NCI-H226 (cell line): ENCODE measurements at places on chromosomes 16 and 17.

DNA sequence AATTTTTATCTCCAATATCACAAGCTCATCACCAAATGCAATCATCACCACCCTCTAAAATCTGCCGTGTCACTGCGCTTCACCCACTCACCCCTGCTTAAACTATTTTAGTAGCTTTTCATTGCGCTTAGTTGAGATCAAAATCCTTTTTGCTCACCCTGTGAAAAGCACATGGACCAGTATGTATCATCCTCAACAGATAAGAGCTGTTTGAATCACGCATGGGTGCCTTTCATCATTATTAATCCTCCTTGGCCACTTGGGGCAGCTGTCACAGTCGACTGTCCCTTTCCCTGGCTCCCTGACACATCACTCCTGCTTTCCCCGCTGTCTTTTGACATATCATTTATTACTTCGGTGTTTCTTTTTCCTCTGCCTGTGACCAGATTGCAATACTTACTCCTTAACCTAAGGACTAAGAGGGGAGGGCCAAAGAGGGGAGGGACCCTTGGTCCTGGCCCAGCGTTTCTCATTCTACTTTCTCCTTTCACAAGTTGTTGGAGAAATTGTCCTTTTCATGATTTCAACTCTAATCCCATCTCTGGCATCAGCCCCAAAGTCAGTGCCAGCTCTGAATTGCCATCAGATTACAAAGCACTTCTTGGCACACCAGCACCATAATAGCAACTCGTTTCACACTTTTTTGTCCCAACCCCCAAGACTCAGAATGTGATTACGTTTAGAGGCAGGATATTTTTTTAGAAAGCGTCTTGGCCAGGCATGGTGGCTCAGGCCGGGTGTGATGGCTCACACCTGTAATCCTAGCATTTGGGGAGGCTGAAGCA is 8.6 kb upstream of the KDM6B start:
- DNase-seq = no peak

GRCh38 chr17:28788100-28788499 is 44.3 kb downstream of the TRAF4 start:
- no peak for DNase-seq

GRCh38 chr16:77617553-77617952 is 104.8 kb upstream of the NUDT7 start:
- DNase-seq = no peak

GRCh38 chr17:17808706-17809432 is 27.9 kb downstream of the SREBF1 start:
- DNase-seq = no peak

DNA sequence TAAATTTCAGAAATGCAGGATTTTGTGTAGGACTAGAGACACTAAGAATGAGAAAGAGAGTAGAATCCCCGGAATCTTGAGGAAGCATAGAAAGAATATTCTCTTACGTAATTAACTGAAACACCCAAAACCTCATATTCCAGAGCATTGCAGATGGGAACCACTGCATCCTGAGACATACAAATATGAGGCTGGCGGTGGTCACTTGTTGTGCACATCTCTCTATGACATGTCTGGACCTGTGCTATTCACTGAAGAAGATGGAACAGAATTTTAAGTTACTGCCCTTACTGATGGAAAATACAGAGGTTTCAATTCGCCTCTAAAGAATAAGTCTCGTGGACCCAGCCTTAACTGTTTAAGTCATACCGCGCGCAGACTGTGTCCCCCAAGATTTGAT is 806 bp downstream of the RAD51C start:
- no peak for DNase-seq

GRCh38 chr16:12122202-12122601 is 145.7 kb downstream of the SNX29 start:
- no peak for DNase-seq

- peak; percentile 77 for DNase-seq
Measured at GRCh38 chr17:77282524-77283515, 142.1 kb downstream of the SEC14L1 start.

DNA sequence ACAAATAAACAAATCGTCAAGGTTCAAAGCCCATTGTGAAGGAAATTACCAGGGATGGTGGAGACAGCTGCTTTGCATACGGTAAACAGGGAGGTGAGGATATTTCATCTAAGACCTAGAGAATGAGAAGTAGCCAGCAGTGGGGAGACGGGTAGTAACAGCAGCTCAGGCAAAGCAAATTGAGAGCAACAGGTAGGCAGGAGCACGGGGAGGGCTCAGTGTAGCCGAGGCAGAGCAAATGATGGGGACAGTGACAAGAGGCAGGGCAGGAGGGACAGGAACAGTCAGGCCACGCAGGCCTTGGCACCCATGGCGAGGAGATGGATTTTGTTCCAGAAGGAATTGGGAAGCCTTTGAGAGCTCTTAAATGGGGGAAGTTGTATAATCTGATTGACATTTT is 29.0 kb upstream of the SBK1 start:
- no peak for DNase-seq

DNA sequence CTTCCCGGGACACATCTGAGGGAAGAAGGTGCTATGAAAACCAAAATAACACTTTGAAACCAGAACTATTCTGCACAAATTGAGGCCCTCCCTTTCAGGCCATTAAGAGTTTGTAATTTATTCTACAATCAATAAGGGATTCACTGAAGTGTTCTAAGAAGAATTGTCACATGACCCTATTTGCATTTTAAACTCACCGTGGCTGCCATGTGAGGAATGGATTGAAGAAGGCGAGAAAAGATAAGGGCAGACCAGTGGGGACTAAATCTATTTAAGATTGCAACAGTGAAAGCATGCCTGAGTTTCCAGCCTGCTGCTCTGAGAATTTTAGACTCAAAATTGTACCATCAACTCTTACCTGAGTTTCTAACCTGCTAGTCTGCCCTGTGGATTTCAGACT is 408.8 kb upstream of the SALL1 start:
- DNase-seq = no peak

- no peak for DNase-seq
Measured at GRCh38 chr17:12341328-12341727, 320.7 kb downstream of the MAP2K4 start.

GRCh38 chr16:29698484-29699323 is 19.7 kb downstream of the QPRT start:
- no peak for DNase-seq

DNA sequence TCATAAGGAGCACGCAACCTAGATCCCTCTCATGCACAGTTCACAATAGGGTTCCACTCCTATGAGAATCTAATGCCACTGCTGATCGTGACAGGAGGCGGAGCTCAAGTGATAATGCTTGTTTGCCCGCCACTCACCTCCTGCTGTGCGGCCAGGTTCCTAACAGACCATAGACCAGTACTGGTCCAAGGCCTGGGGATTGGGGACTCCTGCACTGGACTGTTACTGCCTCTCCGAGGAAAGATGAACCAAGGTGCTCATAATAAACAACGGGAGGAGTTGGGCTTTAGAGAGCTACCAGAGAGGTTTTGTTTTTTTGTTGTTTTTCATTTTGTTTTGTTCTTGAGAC is 58.2 kb downstream of the TK2 start:
- DNase-seq = no peak

DNA sequence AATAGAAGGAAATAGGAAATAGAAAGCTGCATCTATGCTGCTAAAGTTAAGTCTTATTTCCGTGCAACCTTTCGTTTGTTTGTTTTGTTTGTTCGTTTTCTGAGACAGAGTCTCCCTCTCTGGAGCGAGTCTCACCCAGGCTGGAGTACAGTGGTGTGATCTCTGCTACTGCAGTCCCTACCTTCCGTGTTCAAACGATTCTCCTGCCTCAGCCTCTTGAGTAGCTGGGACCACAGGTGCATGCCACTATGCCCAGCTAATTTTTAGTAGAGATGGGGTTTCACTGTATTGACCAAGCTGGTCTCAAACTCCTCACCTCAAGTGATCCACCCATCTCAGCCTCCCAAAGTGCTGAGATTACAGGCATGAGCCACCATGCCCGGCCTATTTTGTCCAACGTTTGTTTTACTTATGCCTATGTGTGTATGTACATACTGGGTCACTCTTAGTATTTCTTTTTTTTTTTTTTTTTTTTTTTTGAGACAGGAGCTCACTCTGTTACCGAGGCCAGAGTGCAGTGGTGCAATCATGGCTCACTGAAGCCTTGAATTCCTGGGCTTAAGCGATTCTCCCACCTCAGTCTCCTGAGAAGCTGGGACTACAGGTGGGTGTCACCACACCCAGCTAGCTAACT is 16.8 kb downstream of the BMERB1 start:
- no peak for DNase-seq

- no peak for DNase-seq
Measured at GRCh38 chr17:27512511-27513346, 56.5 kb downstream of the KSR1 start.

- no peak for DNase-seq
Measured at GRCh38 chr17:46154151-46154816, 38.9 kb downstream of the KANSL1 start.
